Stimulated activated CD8-positive, alpha-beta memory T cell treated with anti-CD3 and anti-CD28 coated beads, Interleukin-7, amount 100 ng/mL, for 4 hours (primary cell): ENCODE measurements at places on chromosomes 6 and 20.

DNA sequence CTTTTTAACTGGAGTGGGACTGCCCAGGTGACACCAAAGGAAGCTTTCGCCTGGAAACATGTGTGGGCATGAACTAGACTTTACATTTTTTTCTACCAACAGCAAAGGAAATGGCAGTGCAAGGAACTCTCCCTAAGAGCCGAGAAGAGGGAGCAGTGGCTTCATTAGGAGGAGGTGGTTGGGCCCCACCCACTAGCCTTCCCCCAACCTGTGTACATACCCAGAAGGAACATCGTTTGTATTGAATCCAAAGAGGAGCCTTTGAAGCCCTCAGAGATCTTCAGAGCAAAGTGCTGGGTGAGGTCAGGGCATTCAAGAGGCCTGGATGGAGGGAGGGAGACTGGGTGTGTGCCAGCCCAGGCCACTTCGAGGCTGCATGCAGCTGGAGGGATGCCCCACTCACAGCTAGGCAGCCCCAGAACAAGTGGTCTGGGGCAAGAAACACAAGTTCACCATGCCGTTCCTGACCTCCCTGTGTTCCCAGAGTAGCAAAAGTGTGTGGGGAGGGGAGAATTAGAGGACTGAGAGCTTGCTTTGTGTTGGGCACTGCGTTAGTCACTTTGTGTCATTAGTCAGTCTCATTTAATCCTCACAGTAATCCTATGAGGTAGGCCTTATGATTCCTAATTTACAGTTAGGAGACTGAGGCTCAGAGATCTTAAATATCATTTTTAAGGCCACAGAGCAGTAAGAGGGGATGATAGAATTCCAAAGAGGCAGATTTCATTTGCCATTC is 191.6 kb upstream of the SUPT3H start:
- no peak for DNase-seq

DNA sequence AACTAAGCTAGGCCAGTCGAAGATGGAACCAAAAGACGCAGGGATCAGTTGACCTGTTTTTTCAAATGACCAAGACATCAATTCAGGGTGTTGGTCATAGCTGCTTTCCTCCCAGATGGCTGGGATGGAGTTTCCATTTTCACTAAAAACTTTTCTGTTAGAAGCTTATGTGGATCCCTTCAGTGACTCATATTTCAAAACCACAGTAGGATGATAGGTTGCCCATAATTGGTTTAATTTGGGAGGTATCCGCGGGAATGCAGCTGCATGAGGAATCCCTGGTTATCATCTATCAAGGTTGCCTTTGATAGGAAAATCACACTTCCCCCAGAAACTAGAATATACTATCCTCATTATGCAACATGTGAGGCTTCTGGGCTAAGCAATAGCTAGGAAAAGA is 150.9 kb upstream of the MLIP start:
- no peak for DNase-seq

GRCh38 chr6:12343440-12344162 is 53.4 kb downstream of the EDN1 start:
- no peak for DNase-seq

GRCh38 chr6:127118298-127119101 is at the start of gene RSPO3:
Gene RSPO3 (plus strand): TSS chr6:127118671. CDS start chr6:127119193, 522 bp downstream.
- no peak for DNase-seq

GRCh38 chr6:155968921-155969320 is 513.3 kb upstream of the NOX3 start:
- DNase-seq: no peak

DNA sequence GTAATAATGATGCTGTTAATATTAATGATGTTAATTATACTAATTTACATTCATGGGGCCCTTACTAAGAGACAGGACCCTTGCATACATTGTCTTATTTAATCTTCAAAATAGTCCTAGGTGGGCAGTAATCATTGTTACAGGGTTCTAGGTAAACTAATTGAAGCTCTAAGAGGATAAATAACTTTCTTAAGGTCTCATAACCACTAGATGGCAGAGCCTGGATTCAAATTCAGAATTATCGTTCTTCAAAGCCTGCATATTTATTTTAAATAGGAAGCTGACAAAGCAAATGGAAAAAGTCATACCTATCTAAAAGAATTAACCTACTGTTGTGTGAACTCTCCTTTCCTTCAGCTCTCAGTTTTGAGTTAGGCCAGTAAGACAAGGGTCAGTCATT is 23.5 kb downstream of the PTCHD4 start:
- no peak for DNase-seq

DNA sequence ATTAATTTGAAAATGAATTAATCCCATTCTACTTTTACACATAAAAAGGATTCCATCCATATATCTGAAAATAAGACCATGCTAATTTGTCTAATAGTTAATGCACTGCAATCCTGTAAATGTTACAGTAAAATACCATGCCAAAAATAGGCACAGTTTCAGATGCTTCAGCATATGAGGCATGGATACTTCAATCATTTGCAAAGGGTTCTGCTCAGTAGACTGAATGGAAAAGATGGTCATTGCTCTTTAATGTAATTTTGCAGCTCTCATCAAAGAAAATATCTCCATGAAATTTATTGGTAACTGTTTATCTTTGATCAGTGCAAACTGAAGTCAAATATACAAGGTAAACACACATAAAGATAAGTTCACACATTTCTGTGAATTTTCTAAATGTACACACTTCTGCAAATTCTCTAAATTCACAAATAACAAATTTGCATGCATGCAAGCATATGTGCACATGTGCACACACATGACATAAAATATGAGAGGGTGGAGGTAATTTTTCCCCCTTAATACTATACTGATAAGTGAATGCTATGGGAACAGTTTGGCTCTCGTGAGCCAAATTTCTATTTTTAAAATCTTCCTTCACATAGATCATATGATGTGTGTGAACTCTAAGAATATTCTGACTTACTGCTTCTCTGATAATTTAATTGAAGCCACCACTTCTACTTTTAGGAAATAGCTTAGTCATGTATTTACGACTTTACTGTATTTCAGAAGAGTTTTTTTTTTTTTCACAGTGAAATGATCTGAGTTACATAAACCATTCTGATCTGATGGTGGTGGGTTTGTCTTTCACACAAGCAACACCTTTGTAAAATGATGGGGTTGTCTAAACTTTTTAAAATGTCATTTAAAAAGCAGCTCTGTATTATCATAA is 996.8 kb upstream of the CITED2 start:
- DNase-seq: no peak

DNA sequence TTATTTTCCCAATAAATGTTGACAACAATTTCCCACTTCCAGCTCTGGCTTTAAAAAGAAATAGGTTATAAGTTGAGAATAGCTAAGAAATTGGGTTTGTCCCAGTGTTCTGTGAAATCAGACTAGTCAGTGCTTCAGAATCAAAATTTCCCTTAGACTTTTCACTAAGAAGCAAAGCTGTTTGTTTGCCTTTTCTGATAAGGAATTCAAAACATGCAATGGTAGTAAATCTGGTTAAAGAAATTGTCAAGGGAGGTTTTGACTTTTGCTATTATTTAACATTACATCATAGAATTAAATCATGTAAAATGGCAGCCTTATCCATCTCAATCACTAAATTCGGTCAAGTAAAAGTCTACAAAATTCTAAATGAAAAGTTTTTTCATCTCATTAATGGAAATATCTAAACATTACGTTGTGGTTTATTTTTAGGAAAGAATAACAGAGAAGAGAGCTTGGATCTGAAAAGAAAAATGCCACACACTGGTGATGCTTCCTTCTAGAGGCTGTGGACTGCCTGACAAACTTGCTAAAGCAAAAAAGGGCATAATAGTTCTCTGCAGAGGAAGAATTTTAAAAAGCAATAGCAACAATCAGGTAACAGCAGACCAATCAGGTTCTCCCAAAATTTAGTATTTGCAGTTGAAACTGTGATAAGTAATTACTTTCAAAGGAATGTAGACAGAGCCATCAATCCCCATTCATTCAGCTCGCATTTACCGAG is 36.4 kb downstream of the PLAGL1 start:
- DNase-seq: no peak

- DNase-seq: no peak
Measured at GRCh38 chr6:31825553-31825952, 2.0 kb upstream of the HSPA1B start.

DNA sequence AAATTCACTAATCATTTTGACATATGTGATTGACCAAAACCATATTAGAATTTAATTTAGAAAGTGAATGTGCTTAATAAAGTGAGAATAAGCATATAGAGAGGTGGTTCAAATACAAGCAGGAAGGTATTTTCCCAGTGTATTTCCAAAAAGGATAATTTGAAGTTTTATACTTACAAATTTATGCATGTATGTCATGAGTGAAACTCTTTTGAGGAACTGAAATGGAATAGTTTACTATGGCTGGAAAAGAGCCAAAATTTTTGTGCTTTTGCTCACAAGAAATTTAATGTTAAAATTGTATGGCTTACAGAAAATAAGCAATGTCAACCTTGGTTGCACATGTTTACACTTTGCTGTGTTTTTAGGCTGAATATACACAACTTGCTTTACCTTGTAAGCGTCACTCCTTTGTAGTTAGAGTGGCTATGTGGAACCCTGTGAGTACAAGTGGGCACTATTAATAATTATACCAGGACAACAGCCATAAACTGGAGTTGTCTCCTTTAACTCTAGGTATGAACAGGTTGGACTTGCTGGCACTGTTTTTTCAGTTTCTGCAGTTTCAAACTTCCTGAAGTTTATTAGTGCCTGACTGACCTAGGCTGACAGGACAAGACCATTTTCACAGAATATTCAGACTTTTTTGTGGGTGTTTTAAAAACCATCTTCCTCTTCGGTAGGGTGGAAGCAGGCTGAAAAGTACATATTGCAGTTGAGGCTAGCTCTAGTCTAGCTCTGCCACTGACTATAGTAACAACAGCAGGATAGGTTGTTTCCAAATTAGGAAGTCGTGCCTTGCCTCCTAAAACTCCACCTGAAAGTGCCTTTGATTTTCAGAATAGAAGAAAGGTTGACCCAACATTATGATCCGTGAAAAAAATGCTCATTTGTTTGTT is 6.0 kb downstream of the AFDN start:
- no peak for DNase-seq

DNA sequence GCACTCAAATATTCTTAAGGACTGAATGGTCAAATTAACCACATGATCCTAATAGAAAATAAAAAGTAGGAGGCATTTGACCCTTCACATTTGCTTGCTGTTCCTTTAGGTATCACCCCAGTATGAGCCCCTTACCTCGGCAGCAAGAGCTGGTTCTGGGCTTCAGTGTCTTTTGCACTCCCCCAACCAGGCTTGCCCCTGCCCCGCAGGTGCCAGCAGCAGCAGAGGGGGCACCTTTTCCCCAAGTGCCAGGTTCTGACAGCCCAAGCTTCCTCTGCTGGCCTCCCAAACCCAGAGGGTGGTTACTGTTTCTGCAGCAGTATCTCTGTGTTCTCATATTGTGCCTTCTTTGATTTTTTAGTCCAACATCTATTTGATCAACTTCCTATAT is 23.2 kb downstream of the UBE2V1 start:
- DNase-seq: no peak

DNA sequence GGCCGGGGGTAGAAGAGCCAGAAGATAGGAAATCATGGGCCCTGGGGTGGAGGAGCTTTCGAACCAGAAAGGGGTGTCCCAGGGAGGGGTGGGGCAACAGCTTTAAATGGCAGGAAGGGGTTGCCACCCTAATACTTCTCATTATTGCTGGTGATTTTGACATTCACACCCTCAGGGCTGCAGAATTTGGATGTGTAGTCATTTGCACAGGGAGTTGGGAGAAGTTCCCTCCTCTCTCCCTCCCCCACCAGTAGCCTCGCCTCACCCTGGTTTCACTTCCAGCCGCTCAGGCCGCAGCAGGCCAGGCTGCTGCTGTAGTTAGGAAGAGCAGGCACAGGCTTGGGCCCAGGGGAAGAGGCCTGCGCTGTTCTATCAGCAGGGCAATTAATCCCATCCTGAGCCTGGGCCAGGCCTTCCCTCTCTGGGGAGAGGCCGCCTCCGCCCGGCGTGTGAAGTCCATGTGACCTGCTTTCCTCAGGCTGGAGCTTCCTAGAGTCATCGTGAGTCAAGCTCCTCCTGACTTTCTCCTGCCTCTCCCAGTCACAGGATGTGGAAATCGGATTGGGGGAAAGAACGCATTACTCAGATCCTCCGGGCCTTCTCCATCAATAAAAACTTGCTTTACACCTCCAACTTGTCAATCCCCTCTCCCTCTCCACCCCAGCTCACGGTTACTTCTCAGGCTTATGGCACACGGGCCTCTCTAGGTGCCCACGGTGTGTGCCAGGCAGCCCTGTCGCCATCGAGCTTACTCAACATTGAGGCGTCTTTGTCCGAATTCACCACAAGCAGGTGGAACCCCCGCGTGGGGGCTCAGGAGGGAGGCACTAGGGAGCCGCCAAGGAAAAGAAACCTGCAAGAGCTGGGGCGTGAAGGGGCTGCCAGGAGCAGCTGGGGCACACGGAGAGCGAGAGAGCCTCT is 7.8 kb downstream of the ADTRP start:
- DNase-seq: no peak

- DNase-seq: no peak
Measured at GRCh38 chr20:61628480-61628879, 376.4 kb downstream of the CDH4 start.

DNA sequence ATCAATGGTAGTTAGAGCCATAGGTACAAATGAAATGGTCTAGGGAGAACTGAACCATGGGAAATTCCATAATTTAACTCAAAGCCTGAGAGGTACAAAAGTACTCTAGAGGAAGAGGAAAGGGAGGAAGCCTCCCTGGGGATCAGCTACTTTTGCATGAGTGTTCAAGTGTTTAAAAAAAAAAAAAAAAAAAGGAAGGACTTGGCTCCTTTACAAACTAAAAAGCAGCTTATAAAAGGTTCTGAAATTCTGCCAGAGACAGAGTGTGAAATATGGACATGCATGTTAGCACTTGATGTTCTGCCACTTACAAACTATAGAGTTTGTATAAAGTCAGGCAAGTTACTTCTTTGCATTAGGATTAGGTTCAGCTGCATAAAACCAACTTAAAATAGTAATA is 290.0 kb downstream of the TBC1D7 start:
- DNase-seq: no peak

GRCh38 chr6:9646342-9647070 is 768.4 kb downstream of the TFAP2A start:
- no peak for DNase-seq

DNA sequence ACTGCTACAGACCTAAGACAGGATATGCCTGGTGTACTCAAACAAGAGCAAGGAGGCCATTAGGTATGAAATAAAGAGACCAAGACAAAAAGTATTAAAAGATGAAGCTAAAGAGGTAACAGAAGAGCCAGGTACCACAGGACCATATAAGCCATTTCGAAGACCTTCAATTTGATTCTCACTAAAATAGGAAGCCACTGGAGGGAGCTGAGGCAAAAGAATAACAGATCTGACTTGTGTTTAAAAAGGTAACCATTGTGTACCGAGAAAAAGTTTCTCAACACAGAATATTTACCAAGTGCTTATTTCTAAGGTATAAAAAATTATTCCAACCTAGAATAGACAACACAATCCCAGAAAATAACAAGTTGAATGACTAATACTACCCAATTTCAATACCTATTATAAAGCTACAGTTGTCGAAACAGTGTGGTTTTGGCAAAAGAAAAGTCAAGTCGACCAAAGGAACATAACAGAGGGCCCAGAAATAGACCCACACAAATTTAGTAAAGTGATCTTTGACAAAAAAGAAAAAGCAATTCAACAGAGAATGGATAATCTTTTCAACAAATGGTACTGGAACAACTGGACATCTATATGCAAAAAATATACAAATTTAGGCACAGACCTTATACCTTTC is 125.3 kb upstream of the DST start:
- DNase-seq: no peak
